ENCODE measurements at places on chromosomes 6 and 20.

GRCh38 chr6:31728767-31729514 lies at the start of gene DDAH2:
Gene DDAH2, minus strand, starts transcription at chr6:31729299. Its CDS starts 138 bp downstream, at chr6:31729161.
- no peak for DNase-seq

- no peak for DNase-seq
These were observed 94.3 kb downstream of the INSM1 start for GRCh38 chr20:20462185-20462584.

GRCh38 chr6:7104752-7105151 lies 3.0 kb upstream of the RREB1 start:
- DNase-seq = no peak

- no peak for DNase-seq
These were observed 94.7 kb downstream of the ANKRD6 start for GRCh38 chr6:89527634-89528033.

DNA sequence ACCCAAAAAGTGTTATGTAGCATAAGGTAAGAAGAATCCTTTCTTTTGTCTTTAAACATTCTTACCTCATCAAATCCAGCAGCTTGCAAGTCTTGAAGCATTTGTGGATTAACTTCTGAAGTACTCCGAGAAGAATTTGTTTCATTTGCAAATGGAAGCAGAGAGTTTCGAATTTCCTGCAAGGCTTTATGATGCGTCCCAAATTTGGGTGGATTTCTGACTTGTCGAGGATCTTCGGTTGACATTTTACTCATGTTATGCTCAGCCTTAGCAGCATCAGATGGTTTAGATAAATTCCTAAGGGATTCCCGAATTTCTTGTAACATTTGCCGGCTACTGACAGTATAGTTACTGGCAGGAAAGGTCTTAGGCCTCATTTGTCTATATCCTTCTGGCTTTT lies 16.2 kb downstream of the LATS1 start:
- no peak for DNase-seq

DNA sequence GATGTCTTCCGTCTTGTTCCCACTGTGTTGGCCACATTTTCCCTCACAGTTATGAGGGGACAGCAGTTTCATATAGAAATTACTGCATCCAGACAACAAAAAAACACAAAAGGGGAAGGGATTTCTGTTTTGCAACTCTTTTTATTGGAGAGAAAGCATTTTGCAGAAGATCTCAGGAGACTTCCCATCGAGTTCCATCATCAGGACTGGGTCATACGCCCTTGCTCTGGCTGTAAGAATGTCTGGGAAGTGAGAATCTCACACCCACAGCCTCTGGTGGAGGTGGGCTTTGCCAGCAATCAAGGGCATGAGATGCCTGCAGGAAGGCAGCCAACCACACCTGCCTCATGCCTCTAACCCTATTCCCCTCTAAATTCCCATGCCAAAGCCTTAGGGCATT lies 5.8 kb upstream of the IGF2R start:
- DNase-seq = no peak

GRCh38 chr6:22664968-22665367 lies 95.6 kb downstream of the HDGFL1 start:
- DNase-seq = no peak

DNA sequence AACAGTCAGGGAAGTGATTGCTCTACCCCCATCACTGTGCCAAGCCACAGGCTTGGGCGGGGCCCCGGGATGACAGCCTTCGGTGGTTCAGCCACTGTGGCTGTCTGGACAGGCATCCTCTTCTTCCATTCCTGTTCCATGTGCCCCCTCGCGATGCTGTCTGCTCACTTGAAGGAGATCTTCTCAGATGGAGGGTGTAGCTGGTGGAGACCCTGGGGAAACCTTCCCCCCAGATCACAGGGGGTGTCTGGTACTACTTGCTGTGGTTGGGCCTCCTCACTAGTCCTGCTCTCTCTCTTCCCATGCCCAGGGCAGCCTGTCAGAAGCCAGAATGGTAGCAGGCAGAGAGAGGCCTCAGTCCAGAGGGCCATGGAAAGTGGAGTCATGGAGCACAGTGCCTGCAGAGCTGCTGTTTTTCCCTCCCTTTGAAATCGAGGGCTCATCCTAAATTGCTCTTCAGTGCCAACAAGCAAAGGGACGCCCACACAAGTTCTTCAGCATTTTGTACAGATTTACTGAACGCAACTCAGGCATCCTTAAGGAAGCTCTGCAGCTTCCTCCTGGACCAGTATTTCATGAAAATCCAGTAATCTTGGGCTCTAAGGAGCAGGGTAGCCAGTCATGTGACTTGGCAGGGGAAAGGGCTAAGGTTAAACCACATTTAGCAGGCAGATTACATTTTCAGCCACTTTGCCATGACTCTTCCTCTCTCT lies 326.6 kb downstream of the ZFAND3 start:
- DNase-seq = no peak

GRCh38 chr20:2602046-2602735 lies 50.2 kb upstream of the NOP56 start:
- DNase-seq = no peak

GRCh38 chr6:122014961-122015360 lies 384.5 kb upstream of the HSF2 start:
- no peak for DNase-seq

DNA sequence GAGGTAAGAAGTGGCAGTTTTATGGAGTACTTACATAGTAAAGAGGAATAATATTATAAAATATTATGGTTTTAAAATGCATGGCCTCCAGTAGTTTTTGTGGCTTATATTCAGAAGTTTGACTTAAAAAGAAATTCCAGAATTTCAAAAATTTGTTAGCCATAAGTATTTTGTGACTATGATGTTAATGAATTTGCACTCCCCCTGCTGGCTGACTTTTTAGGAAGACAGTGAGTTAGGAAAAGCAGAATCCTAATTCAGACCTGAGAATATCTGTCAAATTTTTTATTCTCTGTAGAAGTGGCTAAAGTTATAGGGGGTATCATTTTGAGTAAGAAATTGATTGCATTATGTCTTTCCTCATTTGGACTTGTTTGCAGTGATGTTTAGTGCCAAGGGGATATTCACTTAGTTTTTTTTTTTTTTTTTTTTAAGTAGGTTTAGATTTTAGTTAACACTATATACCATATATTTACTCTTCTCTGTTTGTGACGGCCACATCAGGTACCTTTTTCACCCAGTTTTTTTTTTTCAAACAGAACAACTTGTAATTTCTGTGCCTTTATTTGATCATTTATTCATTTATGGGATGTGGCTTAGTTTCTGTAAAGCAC lies 40.8 kb downstream of the ZFAND3 start:
- DNase-seq = no peak

- no peak for DNase-seq
These were observed 499.3 kb downstream of the CDKAL1 start for GRCh38 chr6:21033575-21034026.

DNA sequence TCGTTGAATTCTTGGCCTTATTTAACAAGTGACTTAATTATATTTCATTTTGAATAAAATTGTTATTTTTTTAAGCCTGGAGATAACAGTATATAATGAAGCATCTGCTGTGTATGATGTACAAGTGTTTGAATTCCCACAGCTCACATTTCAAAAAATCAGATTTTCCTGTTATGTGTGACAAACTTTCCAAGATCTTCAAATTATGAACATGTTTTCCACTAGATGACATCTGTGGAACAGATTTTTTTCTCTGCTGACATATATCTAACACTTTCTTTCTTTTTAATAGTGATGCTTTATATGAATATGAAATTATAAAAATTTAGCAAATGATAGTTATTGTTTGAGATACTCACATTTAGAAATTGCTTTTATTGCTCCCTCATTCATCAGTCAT lies 482.8 kb downstream of the LMBRD1 start:
- no peak for DNase-seq

- no peak for DNase-seq
These were observed 8.6 kb downstream of the FHL5 start for GRCh38 chr6:96571551-96571950.

DNA sequence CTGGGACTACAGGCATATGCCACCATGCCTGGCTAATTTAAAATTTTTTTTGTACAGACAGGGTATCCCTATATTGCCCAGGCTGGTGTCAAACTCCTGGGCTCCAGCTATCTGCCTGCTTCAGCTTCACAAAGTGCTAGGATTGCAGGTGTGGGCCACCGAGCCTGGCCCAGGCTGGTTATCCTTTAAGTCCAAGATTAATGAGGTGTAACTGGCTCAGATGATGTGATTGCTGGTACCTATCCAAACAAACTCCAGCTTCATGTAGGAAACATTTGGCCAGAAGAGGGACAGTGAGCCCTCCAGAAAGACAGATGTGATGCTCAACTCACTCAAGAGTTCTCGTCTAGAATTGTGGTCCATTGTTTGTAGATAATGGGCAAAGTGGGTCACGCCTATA lies 9.2 kb upstream of the ZNF318 start:
- no peak for DNase-seq

- no peak for DNase-seq
These were observed 660.2 kb downstream of the HTR1B start for GRCh38 chr6:76803038-76803580.

GRCh38 chr6:159505140-159505922 lies 187.7 kb downstream of the SOD2 start:
- no peak for DNase-seq
